Left ventricle myocardium inferior (tissue), 1 donor: ENCODE measurements at places on chromosomes 12 and 14.

- no peak overlapping the region for H3K4me3 ChIP-seq
- no peaks in the 10 kb centered on the region for H3K27me3 ChIP-seq
- no peaks in the 10 kb centered on the region for H3K36me3 ChIP-seq
- H3K27ac ChIP-seq: no peak overlapping the region
- no peaks in the 10 kb centered on the region for H3K4me1 ChIP-seq
Observed at GRCh38 chr14:71923513-71923912, 8.7 kb upstream of the RGS6 start.

- H3K4me3 ChIP-seq: no peak overlapping the region
- H3K4me1 ChIP-seq: no peaks in the 10 kb centered on the region
- no peaks in the 10 kb centered on the region for H3K36me3 ChIP-seq
- no peak overlapping the region for H3K27ac ChIP-seq
Observed at GRCh38 chr12:95574799-95575452, 23.6 kb upstream of the USP44 start.

GRCh38 chr12:76713986-76714385 is 49.9 kb upstream of the ZDHHC17 start:
- H3K27me3 ChIP-seq: no peaks in the 10 kb centered on the region
- H3K36me3 ChIP-seq: no peaks in the 10 kb centered on the region
- no peak overlapping the region for H3K4me3 ChIP-seq
- no peak overlapping the region for H3K27ac ChIP-seq
- no peak for DNase-seq
- peaks cover 6% of the 10 kb centered on the region for H3K4me1 ChIP-seq

- DNase-seq: no peak
- H3K4me1 ChIP-seq: peaks cover 57% of the 10 kb centered on the region
- no peaks in the 10 kb centered on the region for H3K27me3 ChIP-seq
- peak overlapping the region; percentile 70 for H3K4me3 ChIP-seq
Observed at GRCh38 chr14:50001999-50002925, 109.4 kb downstream of the ARF6 start.

DNA sequence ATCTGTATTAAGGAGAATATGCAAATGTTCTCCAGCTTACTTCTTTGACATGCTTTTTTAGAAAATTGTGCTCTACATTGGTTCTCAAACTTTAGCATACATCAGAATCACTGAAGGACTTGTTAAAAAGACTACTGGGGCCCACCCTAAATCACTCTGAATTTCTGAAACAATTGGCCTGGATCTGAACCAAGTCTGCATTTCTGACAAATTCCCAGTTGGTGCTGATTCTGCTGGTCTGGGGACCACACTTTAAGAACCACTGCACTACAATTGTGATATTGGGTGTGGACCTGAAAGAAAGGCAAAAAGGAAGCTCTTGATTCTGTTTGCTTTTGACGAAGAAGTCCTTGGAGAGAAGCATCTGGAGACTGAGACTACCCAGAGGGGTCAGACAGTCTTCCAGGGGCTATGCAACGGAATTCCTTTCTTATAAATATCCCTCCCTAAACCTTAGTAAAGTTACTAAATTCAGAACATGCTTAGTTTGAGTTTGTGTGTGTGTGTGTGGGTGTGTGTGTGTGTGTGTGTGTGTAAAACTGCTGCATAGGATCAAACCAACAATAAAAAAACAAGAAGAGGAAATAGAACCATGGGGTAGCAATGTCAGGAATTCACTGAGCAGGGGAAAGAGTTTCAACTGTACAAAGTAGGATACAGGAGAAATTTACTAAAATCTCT is 36.8 kb downstream of the EAPP start:
- no peaks in the 10 kb centered on the region for H3K36me3 ChIP-seq
- DNase-seq: no peak
- peaks cover 7% of the 10 kb centered on the region for H3K4me1 ChIP-seq
- H3K27me3 ChIP-seq: no peaks in the 10 kb centered on the region
- peak overlapping the region; percentile 28 for H3K27ac ChIP-seq

DNA sequence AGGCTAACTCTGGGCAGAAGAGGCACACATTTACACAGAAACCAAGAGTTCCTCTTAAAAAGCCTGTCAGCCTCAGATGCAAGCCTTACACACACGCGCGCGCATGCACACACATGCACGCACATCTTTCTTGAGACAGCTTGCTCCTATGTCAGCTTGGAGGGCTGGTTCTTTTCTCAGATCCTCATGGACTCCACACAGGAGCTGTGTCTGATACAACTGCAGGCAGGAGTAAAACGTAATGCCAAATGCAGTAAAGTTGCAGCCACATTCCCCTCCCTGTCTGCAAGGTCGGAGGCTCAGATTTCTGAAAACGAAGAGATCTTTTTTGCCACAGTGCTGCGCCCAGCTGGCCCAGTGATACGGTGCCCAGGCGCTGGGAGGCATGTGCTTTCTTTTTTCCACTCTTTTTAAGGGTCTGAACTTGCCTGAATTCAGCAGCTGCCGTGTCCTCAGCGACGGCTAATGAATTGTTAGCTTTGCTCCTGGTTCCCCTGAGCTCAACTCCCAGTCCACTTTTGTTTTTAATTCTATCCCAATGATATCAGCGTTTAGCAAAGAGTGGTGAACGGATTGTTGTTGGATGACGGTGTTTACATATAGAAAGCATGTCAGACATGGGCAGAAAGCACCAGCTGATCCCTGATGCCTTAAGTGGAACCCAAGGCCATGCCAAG is 72.9 kb upstream of the FOXN3 start:
- no peak for DNase-seq
- no peaks in the 10 kb centered on the region for H3K36me3 ChIP-seq
- no peak overlapping the region for H3K27ac ChIP-seq
- H3K27me3 ChIP-seq: no peaks in the 10 kb centered on the region

DNA sequence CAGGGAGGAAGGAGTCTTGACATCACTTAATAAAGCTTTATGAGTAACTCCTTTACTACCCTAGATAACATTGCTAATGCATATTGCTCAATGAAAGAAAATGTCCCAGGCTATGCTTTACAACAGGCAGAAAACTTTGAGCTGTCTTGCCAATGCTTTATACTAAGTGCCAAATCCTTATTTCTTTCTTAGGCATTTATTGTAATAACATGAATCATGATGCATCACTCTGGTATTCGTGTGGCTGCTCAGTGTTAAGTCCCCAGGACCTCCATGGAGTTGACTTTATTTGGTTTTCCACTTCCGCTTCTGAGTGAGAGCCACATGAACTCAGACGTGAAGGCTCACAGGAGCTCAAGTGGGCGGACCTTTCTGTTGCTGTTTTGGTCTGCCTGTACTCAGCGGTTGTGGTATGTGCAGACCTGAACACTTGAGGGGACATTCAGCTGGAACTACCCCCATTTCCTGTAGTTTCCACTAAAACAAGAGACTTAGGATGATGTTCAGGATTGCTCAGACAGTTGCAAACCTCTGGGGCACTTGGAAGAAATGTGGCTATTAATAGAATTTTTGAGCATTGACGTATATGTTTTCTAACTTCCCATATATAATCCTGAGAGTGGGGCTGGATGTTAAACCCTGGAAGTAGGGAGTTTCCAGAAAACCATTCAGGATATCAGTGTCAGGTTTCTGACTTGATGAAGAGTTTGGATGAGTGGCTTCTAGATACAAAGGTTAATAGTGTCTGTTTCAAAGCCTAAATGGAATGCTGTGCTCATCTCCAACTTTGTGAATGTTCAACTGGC is 258.6 kb downstream of the MSRB3 start:
- H3K36me3 ChIP-seq: no peaks in the 10 kb centered on the region
- peak overlapping the region; percentile 19 for H3K27ac ChIP-seq
- no peak for DNase-seq
- H3K4me1 ChIP-seq: no peaks in the 10 kb centered on the region
- no peak overlapping the region for H3K4me3 ChIP-seq

GRCh38 chr14:72808564-72808963 is 85.3 kb downstream of the DPF3 start:
- H3K36me3 ChIP-seq: no peaks in the 10 kb centered on the region
- no peak for DNase-seq
- H3K27ac ChIP-seq: peak overlapping the region; percentile 93
- no peaks in the 10 kb centered on the region for H3K27me3 ChIP-seq

DNA sequence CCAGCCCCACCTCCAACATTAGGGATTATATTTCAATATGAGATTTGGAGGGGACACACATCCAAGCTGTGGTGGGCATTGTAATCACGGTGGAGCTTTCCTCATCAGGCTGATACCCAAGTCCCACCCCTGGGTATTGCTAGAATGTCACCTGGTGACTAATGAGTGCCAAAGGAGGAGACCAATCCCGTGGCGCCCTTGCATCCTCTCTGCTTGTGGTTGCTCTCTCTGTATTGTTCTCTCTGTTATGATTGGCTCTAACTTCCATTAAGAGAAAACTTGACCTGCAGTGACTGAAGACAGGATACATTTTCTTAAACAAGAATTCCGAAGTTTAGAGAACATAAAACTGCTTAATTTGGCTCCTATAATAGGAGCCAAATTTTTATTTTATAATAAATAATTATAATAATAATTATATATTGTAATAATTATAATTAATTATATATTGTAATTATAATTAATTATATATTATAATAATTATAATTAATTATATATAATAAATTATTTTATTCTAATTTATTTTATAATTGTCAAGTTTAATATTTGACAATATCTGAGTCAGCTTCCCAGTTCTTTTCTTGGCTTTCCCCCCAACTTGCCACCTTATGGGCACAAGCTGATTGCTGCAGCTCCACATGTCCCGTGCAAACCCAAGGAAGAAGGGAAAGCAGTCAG is 420.1 kb downstream of the DIO2 start:
- H3K27me3 ChIP-seq: no peaks in the 10 kb centered on the region
- H3K27ac ChIP-seq: no peak overlapping the region
- no peak for DNase-seq
